NT2/D1 (cell line): ENCODE measurements at places on chromosomes 12 and 14.

- DNase-seq: no peak
Observed at GRCh38 chr14:24392325-24393091, 6.3 kb upstream of the NYNRIN start.

DNA sequence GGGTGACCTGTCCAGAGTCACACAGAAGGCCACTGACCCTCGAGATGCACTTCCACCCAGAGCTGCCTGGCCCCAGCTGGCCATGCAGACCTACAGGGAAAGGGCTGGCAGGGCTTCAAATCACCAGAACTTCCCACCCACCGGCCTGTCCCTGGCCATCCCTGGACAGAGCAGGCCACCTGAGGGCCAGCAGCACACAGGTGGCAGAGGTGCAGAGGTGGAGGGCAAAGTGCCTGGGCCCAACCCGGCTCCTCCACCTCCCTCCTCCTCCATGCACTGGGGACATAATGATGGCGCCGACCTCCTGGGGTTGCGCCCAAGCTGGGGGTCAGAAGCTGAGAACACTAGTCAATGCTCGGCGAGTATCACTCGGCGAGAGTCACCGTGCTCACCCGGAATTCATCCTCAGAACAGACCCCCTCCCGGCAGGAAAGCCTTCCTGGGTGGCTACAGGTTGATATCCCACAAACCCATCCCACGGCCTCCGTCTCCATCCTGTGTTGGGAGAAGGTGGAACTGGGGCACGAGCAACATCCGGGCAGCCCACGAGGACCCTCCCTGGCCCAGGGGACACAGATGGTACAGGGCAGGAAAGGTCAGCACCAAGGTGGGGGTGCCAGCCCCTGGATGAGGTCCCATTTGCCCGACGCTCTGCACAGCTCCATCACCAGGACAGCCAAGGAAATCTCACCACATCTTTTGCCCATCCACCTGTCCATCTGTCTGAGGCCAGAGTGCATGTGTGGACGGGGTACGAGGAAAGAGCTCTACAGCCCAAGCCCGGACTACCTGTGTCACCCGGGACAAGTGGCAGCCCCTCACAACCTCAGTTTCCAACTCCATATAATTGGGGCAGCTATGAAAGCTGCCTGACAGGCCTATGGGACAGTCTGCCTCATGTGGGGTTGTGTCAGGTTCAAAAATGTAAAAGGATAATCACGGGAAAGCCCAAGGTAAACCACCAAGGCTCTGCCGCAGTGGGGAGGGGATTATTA is 10.8 kb downstream of the BEGAIN start:
- DNase-seq: no peak

DNA sequence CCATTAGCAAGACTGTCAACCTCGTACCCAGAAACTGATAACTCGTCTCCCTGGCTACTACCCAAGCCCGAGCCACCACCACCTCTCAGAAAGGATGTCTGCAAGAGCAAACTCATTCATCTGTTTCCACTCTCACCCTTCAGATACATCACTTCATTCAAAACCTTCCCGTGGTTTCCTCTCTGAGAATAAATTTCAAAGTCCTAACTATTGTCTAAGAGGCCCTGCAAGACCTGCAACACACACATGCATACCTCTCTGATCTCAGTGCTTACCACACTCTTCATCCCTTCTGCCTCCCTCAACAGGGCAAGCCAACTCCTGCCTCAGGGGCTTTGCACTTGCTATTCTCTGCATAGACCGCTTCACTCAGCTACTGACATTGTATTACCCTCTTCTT is 40.6 kb downstream of the PPP1R13B start:
- no peak for DNase-seq

DNA sequence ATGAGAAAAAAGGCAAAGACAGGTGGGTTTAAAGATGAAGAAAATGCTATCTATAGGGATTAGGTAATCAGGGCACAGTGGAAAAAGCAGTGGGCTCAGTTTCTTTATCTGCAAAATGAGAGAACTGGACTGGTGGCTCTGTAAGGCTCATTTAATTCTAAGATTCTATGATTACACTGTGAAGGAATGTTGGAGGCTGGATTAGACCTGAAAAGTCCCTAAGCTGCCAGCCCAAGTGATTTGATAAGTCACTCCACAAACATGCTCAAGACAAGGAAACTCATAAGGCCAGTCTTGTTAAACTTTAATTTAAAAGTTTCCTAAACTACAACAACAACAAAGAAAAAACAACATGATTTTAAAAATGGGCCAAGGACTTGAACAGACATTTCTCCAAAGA is 75.1 kb downstream of the DCAF5 start:
- DNase-seq: no peak

GRCh38 chr14:90500665-90501370 is 104.0 kb downstream of the CALM1 start:
- DNase-seq: no peak

DNA sequence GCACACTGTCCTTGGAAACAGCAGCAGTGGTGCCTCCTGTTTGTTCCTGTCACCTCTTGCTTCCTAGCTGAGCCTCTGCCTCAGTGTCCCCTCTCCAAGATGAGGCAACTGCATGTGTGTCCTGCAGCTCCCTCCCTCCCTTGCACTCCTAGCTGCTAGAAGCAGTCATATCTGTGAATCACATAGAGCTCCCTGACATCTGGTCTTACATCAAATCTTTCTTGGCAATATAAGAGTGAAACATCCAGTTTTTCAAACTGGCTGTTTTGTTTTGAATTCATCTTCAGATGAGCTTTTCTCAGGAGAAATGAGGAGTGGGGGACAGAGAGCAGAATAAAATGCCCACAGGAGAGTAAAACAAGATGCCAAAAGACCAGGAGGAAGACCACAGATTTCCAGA is 103.7 kb downstream of the VCPKMT start:
- no peak for DNase-seq

DNA sequence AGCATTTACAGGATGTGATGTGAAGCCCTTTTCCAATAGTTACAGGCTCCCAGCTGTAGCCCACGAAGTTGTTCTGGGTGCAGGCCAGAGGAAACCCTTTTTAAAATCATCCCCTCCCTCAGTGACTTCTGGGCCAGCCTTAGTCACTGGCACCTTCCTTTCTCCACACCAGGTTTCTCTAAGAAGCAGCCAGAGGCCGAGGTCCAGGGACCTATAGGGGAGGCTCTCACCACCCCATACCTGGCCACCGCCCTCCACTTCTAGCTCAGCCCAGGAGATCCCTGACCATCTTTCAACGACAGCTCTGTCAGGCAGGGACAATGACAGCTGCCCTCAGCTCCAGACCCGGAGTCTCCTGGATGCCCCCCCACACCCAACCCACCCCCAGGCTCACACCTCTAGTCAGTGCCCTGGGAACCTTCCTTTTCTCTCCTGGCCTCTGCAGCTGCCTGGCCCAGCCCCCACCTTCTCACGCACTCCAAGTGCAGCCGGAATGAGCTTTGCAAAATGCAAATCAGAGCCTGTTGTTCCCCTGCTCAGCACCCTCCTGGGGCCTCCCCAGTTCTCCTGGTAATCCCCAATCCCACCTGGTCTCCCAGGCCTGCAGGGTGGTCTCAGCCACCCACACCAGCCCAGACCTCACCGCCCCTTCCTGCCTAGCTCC is 46.7 kb downstream of the TESC start:
- DNase-seq: peak; percentile 72

DNA sequence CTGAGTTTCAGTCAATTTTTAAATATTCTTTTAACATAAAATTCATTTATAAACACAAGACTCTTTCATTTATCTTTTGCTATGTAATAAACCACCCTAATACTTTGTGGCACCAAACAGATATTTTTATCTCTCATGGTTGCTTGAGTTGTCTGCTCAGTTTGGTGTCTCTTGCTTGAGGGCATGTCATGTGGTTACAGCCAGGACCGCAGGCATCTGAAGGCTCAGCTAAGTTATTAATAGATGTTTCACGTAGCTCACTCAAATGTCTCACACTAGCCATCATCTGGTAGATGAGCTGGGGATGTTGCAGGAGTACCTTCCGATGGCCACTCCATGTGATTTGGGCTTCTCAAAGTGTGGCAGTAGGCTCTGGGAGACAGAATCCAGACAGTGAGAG is 597.8 kb downstream of the ETNK1 start:
- DNase-seq: no peak

DNA sequence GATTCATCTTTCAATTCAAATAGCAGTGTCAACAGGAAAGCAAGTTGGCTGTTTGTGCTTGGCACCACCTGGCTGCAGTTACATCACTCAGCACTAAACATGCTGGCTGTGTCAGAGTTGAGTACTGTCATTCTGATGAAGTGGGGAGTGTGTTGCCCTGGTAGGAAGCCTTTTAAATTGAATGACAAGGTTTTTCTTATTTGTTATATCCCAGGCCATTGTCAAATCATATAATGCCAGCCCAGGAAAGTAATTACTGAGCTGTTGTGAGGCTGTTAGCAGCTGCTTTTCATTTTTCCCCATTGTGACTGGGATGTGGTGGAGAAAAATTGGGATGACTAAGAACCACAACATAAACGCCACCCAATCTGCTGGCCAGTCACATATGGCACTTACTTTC is 106.5 kb upstream of the PRKD1 start:
- DNase-seq: peak; percentile 9

DNA sequence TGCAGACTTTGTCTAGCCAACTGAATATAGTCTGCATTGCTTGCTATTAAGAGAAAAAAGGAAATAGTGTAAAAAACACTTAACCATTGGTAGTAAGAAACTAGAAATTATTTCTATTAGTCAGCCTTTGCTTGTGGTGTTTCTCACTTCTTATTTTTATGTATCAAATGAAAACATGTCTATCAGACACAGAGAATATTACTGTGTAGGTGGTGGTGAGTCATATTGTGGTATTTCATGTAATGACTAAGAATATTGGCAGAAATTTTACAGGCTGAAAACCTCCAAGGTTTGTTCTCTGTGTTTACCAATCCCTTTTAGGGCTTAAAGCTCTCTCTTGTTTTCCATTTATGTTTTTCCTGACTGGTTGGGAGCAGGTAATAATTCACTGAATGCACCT is 87.2 kb downstream of the DAAM1 start:
- DNase-seq: no peak

DNA sequence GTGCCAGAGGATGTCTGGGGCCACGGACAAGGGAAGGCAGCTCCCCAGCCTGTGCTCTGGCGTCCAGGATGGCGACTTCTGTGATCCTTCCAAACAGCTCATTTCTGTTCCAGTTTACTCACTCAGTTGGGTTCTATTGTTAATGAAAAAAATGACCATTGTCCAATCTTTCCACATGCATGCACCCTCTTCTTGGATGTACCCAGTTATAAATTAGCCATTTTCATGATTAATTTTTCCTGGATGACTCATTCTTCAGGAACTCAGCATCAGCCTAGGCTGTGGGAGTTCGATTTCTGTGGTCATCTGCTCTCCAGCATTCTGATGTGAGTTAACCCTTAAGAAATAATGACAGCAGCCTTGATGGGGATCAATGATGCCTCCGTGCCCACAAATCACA is 926.8 kb downstream of the BCL11B start:
- DNase-seq: no peak

- no peak for DNase-seq
Observed at GRCh38 chr14:88790501-88791251, 2.1 kb downstream of the EML5 start.
